ENCODE measurements at places on chromosomes 4 and X. TPM values are rescaled to one million over a fixed set of nuclear protein-coding genes. Genes with fewer than 3 reads are reported as not detected.

DNA sequence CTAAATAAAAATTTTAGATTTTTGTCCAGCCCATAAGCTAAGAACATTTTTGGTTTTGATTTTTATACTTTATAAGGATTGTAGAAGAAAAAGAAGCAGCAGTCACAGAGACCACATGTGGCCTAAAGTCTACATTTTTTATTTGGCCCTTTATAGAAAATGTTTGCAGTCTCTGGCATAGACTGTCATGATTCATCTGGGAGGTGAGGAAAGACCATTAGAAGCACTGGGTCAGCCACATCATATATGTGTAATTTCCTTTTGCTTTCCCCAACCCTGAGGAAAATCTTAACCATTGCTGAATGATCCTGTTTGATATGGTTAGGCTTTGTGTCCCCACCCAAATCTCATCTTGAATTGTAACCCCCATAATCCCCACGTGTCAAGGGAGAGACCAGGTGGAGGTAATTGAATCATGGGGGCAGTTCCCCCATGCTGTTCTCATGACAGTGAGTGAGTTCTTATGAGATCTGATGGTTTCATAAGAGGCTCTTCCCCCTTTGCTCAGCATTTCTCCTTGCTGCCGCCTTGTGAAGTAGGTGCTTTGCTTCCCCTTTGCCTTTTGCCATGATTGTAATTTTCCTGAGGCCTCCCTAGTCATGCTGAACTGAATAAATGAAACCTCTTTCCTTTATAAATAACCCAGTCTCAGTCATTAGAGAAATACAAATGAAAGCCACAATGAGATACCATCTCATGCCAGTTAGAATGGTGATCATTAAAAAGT, 12.1 kb upstream of the COPS4 start:
- H3K4me3 ChIP-seq, result no peak overlapping the region
- H3K27me3 ChIP-seq, result no peaks in the 10 kb centered on the region
- no peak for DNase-seq
- no peaks in the 10 kb centered on the region for H3K36me3 ChIP-seq
- no peaks in the 10 kb centered on the region for H3K4me1 ChIP-seq
- H3K27ac ChIP-seq, result no peak overlapping the region

GRCh38 chr4:25427871-25428270, 50.8 kb downstream of the ANAPC4 start:
- H3K27ac ChIP-seq, result no peak overlapping the region
- H3K4me1 ChIP-seq, result peaks cover 12% of the 10 kb centered on the region
- no peaks in the 10 kb centered on the region for H3K36me3 ChIP-seq
- H3K4me3 ChIP-seq, result no peak overlapping the region
- no peaks in the 10 kb centered on the region for H3K27me3 ChIP-seq

- H3K27me3 ChIP-seq, result no peaks in the 10 kb centered on the region
- H3K4me1 ChIP-seq, result no peaks in the 10 kb centered on the region
- no peak for DNase-seq
- no peak overlapping the region for H3K4me3 ChIP-seq
- H3K27ac ChIP-seq, result no peak overlapping the region
Measured at GRCh38 chrX:120367402-120368109, 5.7 kb downstream of the ATP1B4 start.

DNA sequence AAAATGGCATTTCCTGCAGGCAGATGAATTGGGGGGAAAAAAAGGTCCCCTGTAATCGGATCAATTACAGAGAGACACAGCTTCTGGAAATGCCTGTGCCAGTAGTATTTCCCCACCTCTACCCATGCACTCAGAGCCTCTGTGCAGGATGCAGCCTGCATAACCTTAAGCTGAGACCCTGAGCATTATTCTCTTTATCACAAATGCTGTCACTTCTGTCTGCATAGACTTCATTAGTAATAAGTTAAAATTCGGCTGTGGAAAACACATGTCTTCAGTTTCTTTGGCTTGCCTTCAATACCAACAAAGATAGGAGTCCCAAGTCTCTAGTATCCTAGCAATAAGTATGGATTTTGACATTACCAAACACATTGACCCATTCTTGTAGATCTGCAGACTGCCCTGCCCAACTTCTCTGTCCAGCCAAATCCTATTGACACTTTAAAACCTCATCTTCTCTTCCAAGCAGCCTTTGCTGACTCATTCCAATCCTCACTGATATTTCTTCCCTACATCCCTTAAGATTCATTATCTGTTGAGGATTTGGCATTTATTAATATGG, 70.8 kb downstream of the LUZP4 start:
- H3K36me3 ChIP-seq, result no peaks in the 10 kb centered on the region
- H3K4me3 ChIP-seq, result no peak overlapping the region
- DNase-seq, result no peak
- H3K4me1 ChIP-seq, result no peaks in the 10 kb centered on the region

DNA sequence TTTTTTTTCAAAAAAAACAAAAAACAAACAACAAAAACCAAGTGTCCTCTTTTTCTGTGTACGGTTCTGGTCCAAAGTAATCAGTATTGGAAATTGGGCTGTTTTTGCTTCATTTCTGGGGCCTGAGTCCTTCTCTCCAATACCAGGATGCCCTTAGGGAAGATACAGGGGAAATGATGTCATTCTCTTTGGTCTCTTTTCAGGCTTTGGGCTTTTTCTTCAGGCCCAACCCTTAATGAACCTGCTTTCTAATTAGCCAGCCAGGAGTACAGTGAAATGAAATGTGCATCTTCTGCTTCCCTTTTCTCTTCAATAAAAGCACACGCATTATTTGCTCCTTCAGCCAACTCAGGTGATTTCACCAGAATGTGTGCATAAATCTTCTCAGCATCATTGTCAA, 52.6 kb upstream of the RBPJ start:
- H3K27me3 ChIP-seq, result no peaks in the 10 kb centered on the region
- no peaks in the 10 kb centered on the region for H3K4me1 ChIP-seq
- no peak overlapping the region for H3K4me3 ChIP-seq
- no peak overlapping the region for H3K27ac ChIP-seq

DNA sequence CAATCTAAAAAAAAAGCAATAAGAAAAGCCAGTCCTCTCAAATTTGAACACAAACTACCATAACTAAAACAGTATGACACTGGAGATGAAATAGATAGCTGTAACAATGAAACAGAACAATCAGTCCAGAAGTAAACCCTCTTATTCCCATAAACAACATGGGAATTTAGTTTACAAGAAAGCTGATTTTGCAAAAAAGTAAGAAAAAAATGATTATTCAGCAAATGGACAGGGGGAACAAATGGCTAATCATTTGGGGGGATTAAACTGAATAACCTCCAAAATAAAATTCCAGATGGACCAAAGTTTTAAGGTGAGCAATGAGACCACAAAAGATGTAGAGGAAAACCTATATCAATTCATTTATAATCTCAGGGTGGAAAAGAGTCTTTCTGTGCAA, 16.1 kb upstream of the SASH3 start:
- H3K27ac ChIP-seq, result no peak overlapping the region
- H3K27me3 ChIP-seq, result no peaks in the 10 kb centered on the region
- no peaks in the 10 kb centered on the region for H3K4me1 ChIP-seq
- DNase-seq, result no peak
- H3K4me3 ChIP-seq, result no peak overlapping the region
- H3K36me3 ChIP-seq, result no peaks in the 10 kb centered on the region

DNA sequence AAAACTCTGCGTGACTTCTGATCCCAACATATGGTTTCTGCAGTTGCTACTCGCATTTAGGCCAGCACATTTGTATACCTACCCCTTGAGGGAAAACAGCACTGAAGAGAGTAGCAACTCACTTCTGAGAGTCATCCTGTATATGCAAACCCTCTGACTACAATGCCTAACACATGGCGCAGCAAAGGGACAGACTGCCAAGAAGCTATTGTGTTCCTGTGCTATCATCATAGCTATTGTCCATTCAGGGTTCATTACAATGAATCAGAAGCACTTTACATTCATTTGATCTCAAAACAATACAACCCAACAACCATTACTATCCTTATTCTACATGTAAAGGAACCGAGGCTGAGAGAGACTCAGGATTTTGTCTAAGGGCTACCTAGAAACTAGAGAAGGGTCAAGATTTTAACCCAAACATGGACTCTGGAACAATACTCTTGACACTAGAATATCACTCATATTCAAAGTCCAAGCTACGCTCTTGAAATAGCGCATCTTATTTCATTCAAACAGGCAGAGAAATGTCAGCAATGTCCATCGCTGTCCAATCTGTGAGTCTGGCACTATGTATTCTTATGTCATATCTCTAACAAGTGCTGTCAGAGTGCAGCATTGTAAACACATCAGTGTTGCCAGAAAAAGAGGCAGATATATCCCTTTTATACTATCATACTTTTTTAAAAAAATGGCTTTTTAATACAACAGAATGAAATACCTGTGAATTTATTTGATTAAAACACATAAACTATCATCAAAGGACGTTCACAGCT, 173.6 kb downstream of the CORIN start:
- no peaks in the 10 kb centered on the region for H3K36me3 ChIP-seq
- no peak overlapping the region for H3K27ac ChIP-seq

DNA sequence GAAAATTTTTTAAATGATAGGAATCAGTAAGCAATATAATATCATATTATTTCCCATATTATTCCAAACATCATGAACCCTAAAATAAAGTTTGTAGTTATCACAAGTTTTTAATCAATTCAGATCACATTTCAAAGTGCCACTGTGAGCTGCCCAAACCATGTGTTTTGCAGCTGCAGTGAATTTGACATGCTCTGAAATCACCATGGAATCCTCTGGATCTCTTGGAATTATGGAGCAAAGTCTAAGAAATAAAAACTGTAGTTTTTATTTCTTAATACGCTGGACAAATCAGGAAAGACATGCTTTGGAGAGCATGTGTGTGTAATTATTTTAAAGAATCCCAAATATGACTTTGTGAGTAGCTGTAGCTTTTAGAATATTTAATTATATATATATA, 262.7 kb downstream of the ANKRD50 start:
- no peak overlapping the region for H3K27ac ChIP-seq
- no peaks in the 10 kb centered on the region for H3K4me1 ChIP-seq
- no peak for DNase-seq
- no peaks in the 10 kb centered on the region for H3K36me3 ChIP-seq
- no peak overlapping the region for H3K4me3 ChIP-seq
- no peaks in the 10 kb centered on the region for H3K27me3 ChIP-seq

- H3K27me3 ChIP-seq, result no peaks in the 10 kb centered on the region
- no peaks in the 10 kb centered on the region for H3K4me1 ChIP-seq
- H3K4me3 ChIP-seq, result no peak overlapping the region
- no peak for DNase-seq
- peaks cover 34% of the 10 kb centered on the region for H3K36me3 ChIP-seq
Measured at GRCh38 chrX:53379747-53380146, 42.7 kb downstream of the SMC1A start.

DNA sequence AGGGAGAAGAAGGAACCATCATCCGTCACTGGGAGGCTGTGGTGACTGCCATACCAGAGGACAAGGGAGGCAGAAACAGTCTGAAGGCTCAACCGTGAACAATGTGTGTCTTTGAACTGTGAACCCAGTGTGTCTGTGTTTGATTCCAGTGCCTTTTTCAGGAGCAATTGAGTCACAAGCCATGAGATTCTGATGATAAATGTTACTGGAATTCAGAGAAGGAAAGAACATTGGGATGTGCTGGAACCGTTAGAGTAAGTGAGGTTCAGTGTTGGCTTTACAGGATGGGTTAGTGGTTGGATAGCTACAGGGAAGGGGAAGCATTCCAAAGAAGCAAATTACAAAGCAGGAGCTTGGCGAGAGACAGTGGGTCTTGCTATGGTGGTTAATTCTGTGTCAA, 464.4 kb downstream of the TRIML1 start:
- H3K4me3 ChIP-seq, result no peak overlapping the region
- DNase-seq, result no peak
- H3K36me3 ChIP-seq, result no peaks in the 10 kb centered on the region

The LNX1 gene
- total RNA-seq, result 2.3 TPM

The INTU gene
- total RNA-seq, result 10.0 TPM

The PAGE2 gene
- total RNA-seq, result not detected

The HERC6 gene
- 6.7 TPM for total RNA-seq
